ENCODE measurements at places on chromosomes 2 and 18.

DNA sequence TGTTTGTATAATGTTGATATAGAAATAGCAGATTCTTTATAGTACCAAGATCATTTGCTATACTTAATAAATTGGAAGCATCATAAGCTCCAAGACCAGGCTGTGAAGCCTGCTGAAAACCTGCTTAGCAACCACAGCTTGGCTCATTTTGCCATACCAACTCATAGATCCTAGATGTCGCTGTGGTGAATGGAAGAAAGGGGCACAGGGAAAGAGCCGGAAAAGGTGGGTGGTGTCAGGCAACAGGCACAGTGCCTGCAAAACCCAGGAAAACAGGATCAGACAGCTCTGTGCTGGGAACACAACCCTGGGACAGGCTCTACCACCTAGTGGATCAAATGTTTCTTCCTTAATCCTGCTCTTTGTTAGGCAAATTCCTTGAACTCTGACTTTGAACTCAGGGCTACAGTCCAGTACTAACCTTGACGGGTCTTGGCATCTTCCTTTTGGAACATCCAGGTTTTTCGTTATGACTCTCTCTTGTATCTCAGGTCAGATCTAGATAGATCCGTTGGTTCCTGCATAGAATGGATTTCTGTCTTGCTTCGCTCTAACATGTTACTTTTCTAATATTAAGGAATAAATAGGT, 31.6 kb downstream of the TWSG1 start:
- DNase-seq, result peak; percentile 44

- DNase-seq, result no peak
Measured at GRCh38 chr18:51346404-51346803, 148.9 kb upstream of the MEX3C start.

- no peak for DNase-seq
Measured at GRCh38 chr2:233108611-233109490, 48.7 kb downstream of the INPP5D start.

DNA sequence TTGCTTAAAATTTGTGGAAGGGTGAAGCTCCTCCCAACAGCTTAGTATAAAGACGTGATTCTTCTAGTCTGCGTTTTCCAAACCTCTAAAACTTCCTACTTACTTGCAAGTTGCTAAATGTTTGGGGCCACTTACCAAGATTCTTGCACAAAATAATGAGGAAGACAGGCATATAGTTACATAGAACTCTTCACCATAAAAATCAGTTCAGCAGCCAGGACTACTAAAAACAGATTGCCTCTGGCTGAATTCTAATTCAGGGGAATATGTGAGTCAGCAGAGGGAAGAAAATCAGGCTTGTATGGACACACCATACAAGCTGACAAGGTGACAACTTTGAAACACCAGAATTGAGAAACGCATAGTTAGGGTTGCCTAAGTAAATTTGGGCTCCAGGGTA, 2.8 kb upstream of the PEX13 start:
- DNase-seq, result no peak

DNA sequence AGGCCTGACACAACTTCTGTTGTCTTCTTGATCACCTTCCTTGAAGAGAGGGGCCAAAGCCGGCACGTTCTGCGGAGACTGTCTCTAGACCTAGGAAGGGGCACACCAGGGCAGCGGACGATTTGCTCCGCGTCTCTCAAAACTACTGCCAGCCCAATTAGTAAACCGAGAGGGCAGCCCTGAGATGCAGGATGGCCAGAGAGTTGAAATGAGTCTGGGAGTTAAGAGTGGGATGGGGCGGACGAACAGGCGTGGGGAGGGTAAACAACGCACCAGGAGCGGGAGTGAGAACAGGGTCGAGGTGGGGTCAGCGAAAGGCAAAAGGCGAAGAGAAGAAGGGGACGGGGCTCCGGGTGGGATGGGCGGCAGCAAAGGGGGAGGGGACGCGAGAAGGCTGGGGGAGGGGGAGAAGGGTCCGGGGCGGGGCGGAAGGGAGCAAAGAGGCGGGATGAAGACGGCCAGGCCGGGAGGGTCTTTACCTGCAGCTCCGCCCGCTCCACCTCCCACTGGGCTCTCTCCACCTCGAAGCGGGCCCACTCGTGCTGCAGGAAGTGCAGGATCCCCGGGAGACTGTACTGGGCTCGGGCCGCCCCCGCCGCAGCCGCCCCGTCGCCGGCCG, 476 bp downstream of the STRN start:
- DNase-seq, result peak; percentile 76

GRCh38 chr2:231807020-231807419, 20.8 kb downstream of the COPS7B start:
- DNase-seq, result no peak

DNA sequence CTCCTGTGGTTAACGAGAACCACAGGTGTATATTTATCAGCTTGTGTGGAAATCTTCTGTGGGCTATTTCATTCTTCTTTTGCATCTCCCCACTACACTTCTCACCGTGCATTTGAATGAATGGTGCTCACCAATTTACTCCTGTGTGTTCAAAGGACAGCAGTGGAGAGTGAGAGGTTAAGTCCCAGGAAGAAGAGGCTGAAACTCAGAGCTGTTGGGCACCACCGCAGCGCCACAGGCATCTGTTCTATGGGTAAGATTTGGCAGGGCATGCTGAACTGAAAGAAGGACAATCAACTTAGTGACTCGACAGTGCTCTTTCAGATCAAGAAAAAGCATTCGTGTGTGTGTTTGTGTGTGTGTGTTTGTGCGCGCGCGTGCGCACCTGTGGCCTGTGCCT, 297.9 kb upstream of the SIX2 start:
- DNase-seq, result no peak
